ENCODE measurements at places on chromosomes 5 and 9. TPM values are rescaled to one million over a fixed set of nuclear protein-coding genes. Genes with fewer than 3 reads are reported as not detected.

TAF11L5 gene
- not detected for total RNA-seq

DNA sequence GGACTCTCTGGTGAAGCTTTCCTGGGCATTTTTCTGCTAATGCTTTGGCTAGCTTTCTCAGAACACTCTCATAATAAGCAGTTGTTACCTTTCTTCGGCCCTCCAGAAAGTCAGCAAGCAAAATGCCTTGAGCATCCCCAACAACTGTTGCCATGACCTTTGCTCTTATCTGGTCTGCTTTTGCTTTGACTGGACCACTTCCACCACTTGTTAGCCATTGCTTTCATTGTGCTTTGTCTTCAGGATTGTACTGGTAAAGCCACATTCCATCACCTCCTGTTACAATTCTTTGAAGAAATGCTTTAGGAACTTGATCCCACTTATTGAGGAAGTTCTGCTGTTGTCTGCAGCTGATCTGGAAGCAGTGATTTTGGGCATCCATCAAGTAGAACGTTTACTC is 35.7 kb downstream of the RAD50 start:
- H3K36me3 ChIP-seq = peaks cover 23% of the 10 kb centered on the region
- no peak overlapping the region for H3K4me3 ChIP-seq
- no peaks in the 10 kb centered on the region for H3K27me3 ChIP-seq
- H3K4me1 ChIP-seq = no peaks in the 10 kb centered on the region
- no peak overlapping the region for H3K27ac ChIP-seq

LCN6 gene
- not detected for total RNA-seq

DNA sequence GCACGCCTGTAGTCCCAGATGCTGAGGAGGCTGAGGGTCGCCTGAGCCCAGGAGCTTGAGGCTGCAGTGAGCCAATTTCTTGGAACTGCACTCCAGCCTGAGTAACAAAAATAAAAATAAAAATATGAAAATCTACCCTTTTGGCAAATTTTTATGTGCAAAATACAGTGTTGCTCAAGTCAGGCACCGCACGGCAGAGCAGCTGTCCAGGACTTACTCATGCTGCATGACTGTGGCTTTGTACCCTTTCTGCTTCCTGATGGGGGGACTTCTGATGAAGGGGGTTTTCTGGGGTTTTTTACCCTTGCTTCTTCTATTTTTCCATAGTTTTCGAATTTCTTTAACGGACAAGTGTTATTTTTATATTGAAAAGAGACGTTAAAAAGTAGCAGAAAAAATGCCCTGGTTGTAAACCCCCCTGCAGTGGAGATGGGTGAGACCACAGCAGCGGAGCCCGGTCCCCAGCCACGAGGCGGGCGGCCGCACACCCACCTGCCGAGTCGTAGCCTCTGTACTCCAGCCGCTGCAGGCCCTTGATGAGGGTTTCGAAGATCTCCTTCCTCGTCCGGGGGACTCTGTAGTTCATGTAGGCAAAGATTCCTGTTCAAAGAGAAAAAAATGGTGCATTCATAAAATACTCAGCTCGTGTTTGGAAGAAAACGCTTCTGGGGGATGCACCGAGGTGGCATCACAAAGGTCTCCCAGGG is 15.0 kb downstream of the GFPT2 start:
- H3K4me3 ChIP-seq = no peak overlapping the region
- no peaks in the 10 kb centered on the region for H3K27me3 ChIP-seq

- H3K27ac ChIP-seq = no peak overlapping the region
- H3K4me3 ChIP-seq = no peak overlapping the region
- peaks cover 28% of the 10 kb centered on the region for H3K4me1 ChIP-seq
- no peaks in the 10 kb centered on the region for H3K27me3 ChIP-seq
- H3K36me3 ChIP-seq = peaks cover 7% of the 10 kb centered on the region
Observed at GRCh38 chr9:93121316-93122241, 12.5 kb downstream of the NINJ1 start.

DNA sequence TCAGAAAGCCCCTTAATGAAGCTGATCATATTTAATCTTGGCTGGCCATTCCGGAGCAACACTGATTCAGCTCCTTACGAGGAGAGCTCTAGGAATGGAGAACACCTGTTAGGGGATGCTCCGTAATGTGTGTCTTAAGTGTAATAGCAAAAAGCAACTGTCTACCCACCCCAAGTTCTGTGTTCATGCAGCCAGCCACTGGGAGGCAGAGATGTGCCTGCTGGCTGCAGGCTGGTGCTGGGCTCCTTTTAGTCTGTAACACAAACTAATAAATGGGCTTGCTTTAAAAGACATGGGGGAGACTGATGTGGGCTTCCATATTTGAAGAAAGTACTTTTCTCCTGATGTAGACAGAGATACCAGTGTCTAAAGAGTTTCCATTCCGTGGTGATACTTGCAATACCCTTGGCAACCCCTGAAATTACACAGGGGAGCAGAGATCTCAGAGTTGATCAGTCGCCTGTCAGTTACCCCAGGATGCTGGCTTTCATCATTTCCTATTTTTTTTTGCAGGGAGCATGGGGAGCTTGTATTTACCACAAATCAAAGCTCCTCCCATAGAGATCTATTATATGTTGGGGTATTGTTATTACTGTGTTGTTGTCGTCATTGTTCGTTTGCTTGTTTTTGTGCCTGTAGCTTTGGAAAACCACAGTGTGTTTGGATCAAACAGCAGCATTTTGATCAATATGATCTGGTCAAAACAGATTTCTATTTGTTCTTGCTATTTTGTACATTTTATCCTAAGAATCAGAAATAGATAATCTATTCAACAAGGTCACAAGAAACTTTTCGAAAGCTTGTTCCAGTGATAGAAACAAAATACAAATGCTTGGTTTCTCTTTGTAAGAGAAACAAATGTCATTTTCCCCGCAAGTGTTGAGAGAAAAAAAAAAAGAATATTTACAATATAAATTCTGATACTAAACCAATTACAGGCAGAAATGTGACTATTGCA is 65.8 kb downstream of the MTX3 start:
- H3K27ac ChIP-seq = no peak overlapping the region
- H3K36me3 ChIP-seq = no peaks in the 10 kb centered on the region

FOXD4L4 gene
- total RNA-seq = 0.69 TPM

DNA sequence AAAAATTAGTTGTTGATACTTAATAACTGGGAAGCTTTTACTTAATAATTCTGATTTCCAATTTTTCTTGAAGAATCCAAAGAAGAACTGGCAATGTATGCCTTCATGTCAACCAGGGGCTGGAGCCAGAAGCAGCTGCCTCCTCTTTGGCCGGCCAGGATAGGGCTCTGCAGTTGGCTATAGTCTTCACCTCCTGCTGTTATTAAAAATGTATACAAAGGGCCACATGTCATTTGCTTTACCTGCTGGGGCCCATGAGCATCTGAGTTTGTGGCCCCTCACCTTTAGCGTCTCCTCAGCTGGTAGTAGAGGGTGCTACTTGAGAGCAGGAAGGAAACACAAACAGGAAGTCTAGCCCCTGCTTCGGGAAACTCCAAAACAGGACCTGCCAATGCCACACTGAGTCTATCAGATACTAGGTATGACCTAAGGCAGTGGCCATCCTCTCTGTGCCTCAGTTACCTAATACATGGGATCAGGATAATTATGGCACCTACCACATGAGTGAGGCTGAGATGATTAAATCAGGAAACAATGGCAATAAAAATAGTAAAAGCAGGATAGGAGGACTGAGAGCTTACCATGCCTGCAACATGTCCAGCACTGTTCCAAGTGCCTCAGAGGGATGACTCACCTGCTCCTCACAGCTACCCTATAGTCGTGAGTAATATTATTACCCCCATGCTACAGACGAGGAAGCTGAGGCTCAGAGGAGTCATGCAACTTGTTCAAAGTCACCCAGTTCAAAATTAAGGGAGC is 21.3 kb downstream of the CCDC69 start:
- peak overlapping the region; percentile 25 for H3K27ac ChIP-seq
- DNase-seq = peak; percentile 74
- H3K27me3 ChIP-seq = no peaks in the 10 kb centered on the region
- H3K36me3 ChIP-seq = peaks cover 33% of the 10 kb centered on the region
- peaks cover 32% of the 10 kb centered on the region for H3K4me1 ChIP-seq
- H3K4me3 ChIP-seq = no peak overlapping the region

DNA sequence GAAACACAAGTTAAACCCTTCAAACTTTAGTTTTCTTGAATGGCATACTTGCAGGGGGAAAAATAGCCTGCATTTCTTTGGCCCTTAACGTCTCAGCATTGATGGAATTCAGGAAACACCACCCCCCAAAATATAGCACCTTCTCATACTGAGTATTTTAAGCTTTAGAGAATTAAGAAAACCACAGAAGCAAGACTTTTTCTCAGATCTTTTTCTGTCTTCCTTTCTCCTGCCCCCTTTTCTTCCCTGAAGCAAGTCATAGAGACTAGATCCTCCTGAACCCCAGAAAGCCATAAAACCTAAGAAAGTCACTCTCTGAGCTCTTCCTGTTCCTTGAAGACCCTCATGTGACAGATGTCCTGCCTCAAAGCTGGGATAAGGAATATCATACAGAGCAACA is 1069.9 kb downstream of the EFNA5 start:
- no peaks in the 10 kb centered on the region for H3K36me3 ChIP-seq
- no peak for DNase-seq
- no peak overlapping the region for H3K4me3 ChIP-seq
- H3K27ac ChIP-seq = no peak overlapping the region
- H3K27me3 ChIP-seq = no peaks in the 10 kb centered on the region
- H3K4me1 ChIP-seq = no peaks in the 10 kb centered on the region

GRCh38 chr9:109482391-109482916 is 15.7 kb downstream of the PTPN3 start:
- no peaks in the 10 kb centered on the region for H3K4me1 ChIP-seq
- H3K27me3 ChIP-seq = no peaks in the 10 kb centered on the region
- no peak for DNase-seq
- H3K27ac ChIP-seq = no peak overlapping the region
- no peak overlapping the region for H3K4me3 ChIP-seq
- H3K36me3 ChIP-seq = no peaks in the 10 kb centered on the region

PPP1R2B gene
- total RNA-seq = 0.17 TPM

GRCh38 chr9:6869081-6869948 is 111.5 kb downstream of the KDM4C start:
- no peaks in the 10 kb centered on the region for H3K27me3 ChIP-seq
- no peak overlapping the region for H3K27ac ChIP-seq
- no peak for DNase-seq
- no peaks in the 10 kb centered on the region for H3K36me3 ChIP-seq
- no peak overlapping the region for H3K4me3 ChIP-seq
- H3K4me1 ChIP-seq = peaks cover 5% of the 10 kb centered on the region

SPINK6 gene
- total RNA-seq = not detected

DNA sequence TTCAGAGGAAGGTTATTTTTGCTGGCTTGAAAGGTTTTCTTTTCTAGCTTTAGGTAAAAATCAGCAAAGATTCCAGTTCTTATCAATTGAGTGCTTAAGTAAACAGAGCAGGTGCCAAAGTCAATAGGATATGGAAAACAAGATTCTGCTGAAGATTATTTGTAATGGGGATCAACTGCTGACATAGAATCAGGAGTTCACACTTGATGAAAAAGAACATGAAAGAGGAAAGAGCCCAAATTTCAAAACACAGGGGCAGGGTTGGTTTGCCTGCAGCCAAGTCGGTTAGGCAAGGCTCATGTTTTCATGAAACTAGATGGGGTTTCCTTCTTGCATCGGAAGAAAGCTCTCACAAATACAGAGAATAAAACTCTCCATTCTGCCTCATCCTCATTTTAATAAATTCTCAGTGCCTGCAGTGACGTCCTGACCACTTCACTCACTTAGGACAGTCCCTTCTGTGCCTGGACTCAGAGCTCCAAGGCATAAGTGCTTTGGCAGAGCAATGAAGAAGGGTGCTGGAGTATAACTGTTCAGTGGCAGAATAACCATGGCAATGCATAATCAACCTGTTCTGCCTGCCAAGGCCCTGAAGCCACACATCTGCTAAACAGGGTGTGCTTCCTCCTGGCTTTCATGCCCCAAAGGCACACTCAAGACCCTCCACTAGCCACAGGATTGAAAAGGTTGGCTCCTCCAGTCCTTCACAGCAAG is 179.6 kb downstream of the GNAQ start:
- no peaks in the 10 kb centered on the region for H3K36me3 ChIP-seq
- no peak for DNase-seq
- H3K27ac ChIP-seq = no peak overlapping the region
- H3K4me1 ChIP-seq = peaks cover 14% of the 10 kb centered on the region
- no peak overlapping the region for H3K4me3 ChIP-seq

LMNB1 gene
- total RNA-seq = 32.3 TPM

DNA sequence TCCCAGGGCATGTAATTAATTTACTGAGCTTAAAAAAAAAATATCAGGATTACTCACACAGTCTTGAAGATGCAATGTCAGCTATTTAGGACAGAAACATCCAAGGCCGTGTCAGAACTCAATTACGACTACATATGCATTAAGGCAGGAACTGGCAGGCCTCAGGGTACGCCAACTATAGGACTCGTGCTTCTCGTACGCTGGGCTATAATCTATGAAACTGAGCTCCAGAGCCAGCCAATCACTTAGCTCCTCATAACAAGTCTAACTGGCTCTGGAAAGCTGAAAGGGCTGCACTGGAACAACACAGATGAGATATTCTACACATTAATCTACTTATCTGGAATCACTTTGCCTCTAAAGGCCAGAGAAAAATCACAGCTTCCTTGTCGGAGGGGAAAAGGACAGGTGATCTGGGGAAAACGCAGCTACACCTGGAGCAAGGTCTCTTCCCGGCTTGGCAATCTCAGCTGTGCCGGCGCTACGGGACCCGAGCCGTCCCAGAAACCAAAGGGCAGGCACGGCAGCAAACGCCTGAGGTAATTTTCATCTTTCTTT is 212.0 kb downstream of the DEPDC1B start:
- H3K36me3 ChIP-seq = no peaks in the 10 kb centered on the region
- H3K4me1 ChIP-seq = no peaks in the 10 kb centered on the region
- no peak overlapping the region for H3K27ac ChIP-seq
- no peaks in the 10 kb centered on the region for H3K27me3 ChIP-seq

DNA sequence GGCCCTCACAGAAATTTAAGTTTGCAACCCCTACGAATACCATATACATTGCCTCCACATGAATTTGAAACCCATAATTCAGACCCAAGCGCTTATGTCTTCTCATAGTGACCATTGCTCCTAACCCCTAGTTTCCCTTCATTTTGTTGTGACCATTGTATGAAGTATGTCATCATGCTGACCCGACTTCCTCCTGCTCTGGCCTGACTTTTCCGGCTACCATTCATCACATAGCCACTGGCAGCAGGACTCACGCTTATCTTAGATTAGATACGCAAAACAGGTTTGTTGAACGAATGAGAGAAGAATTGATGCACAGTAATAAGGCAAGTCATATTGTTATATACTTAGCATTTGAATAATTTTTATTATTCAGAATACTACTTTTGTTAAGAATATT is 345.4 kb downstream of the FBXL17 start:
- no peaks in the 10 kb centered on the region for H3K4me1 ChIP-seq
- H3K36me3 ChIP-seq = no peaks in the 10 kb centered on the region
- DNase-seq = no peak
- H3K4me3 ChIP-seq = no peak overlapping the region
- no peaks in the 10 kb centered on the region for H3K27me3 ChIP-seq

TRPM6 gene
- total RNA-seq = not detected

SLC4A9 gene
- not detected for total RNA-seq

SLC46A2 gene
- total RNA-seq = not detected

- H3K27me3 ChIP-seq = no peaks in the 10 kb centered on the region
- no peaks in the 10 kb centered on the region for H3K36me3 ChIP-seq
- no peak overlapping the region for H3K4me3 ChIP-seq
- no peak overlapping the region for H3K27ac ChIP-seq
Observed at GRCh38 chr9:95609426-95609825, 92.7 kb upstream of the PTCH1 start.

- H3K27me3 ChIP-seq = no peaks in the 10 kb centered on the region
- no peaks in the 10 kb centered on the region for H3K36me3 ChIP-seq
- DNase-seq = no peak
- H3K27ac ChIP-seq = no peak overlapping the region
- no peaks in the 10 kb centered on the region for H3K4me1 ChIP-seq
Observed at GRCh38 chr5:30690931-30691330, 502.6 kb upstream of the CDH6 start.

Measured in CD4-positive, alpha-beta memory T cell (primary cell).